ENCODE measurements at places on chromosomes 4 and X.

DNA sequence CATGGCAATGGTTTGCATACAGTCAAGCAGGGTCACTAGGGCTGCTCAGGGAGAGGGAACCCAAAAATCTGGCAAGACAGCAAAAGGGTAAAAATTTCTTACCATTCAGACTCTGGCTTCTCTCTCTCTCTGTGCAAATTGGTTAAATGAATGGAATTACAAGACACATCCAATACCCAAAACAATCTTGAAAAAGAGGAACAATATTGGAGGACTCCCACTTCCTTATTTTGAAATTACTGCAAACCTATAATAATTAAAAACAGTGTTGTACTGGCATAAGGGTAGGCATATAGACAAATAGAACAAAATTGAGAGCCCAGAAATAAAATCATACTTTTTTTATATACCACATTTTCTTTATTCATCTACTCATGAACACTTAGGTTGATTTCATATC, 24.1 kb downstream of the ETDA start:
- DNase-seq = no peak

GRCh38 chr4:146282657-146283056, 68.3 kb downstream of the REELD1 start:
- DNase-seq = no peak

- DNase-seq = no peak
Measured at GRCh38 chr4:38516190-38516589, 147.8 kb upstream of the KLF3 start.

GRCh38 chr4:113633467-113633866, 128.1 kb downstream of the CAMK2D start:
- DNase-seq = no peak

DNA sequence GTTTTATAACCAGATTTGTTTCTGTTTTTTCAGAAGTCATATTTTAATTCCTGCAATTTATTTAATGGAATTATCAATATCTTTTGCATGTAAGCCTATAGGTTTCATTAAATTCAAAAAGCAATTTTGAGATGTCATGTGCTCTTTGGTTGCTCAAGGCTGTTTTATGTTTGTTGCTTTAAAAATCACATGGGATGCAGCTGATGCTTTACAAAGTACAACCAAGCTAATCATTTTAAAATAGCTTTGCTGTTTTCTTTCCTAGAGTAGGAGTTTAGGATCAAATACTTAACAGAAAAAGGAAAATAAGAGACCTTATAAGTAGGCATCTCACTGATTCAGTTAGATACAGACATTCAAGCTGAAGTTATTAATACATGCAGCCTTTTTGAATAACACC, 11.3 kb downstream of the CPEB2 start:
- DNase-seq = no peak

- DNase-seq = no peak
Measured at GRCh38 chr4:172975651-172976229, 192.9 kb upstream of the GALNT7 start.

DNA sequence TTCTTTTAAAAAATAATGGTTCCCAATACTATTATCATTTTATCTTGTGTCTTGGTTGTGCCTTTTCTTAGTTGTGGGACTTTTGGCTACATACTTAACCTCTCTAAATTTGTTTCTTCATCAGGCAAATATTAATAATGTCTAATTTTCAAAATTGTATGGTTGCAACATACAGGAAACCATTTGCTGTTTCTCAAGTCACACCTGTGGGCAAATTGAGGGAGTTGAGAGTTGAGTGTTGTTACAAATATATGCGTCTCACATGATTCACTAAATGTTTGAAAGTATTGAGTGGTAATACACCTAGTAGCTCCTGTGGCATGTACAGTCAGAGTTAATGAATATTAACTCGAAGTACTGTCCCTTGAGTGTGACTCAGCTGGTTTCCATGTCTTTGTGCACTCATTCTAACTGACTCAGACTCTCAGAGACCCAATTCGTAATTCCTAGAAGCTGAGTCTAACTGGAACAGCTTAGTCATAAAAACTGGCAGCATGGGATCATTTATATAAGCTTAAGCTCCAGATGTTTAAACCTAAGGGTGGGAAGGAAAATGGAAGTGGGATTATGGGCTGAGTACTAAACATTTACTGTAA, 802.4 kb downstream of the TRIML1 start:
- DNase-seq = no peak

DNA sequence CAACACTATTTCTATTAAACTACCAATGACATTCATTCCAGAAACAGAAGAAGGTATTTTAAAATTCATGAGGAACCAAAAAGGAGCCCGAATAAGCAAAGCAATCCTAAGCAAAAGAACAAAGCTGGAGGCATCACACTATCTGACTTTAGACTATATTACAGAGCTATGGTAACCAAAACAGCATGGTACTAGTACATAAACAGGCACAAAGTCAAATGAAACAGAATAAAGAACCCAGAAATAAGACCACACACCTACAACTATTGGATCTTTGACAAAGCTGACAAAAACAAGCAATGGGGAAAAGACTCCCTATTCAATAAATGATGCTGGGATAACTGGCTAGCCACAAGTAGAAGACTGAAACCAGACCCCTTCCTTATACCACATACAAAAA, 122.3 kb downstream of the ITIH6 start:
- DNase-seq = no peak

GRCh38 chr4:146107587-146108240, 67.8 kb upstream of the LSM6 start:
- DNase-seq = no peak

- no peak for DNase-seq
Measured at GRCh38 chr4:154189346-154189745, 302.3 kb downstream of the DCHS2 start.

DNA sequence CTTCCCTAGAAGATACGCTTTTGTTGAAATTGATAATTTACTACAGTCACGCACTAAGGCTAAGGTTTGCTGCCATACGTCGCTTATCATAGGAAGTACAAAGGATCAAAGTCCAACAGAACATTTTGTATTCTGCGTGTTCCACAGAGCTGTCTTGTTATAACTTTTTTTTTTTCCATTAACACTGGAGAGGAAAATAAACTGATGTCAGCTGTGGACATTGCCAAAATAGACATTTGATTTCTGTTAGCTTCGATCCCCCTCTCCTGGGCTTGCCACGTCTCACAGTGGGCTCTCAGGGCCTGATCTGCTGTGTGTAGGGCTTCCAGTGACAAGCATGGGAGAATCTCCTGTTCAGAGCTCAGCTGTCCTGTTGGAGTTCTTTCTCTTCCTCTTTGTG, 93.3 kb downstream of the SPATA18 start:
- DNase-seq = no peak

GRCh38 chr4:78566834-78567499, 15.4 kb downstream of the ANXA3 start:
- DNase-seq = no peak

DNA sequence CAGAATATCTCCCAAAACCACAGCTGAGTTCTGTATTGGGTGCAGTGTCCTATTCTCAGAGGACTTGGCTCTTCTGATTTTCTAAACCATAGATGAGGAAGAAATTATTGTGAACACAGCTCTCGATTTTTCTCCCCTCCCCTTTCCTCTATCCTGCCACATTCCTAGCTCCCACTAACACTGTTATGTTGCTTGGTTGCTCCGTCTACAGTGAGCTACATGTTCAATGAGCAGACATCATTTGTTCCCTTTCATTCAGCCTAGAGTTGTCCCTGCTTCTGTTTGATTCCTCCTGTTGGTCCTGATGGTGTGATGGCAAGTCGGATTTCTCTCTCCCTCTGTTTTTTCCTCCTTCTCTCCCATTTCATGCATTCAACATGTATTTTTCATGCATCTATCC, 65.9 kb downstream of the DIPK2B start:
- DNase-seq = no peak

DNA sequence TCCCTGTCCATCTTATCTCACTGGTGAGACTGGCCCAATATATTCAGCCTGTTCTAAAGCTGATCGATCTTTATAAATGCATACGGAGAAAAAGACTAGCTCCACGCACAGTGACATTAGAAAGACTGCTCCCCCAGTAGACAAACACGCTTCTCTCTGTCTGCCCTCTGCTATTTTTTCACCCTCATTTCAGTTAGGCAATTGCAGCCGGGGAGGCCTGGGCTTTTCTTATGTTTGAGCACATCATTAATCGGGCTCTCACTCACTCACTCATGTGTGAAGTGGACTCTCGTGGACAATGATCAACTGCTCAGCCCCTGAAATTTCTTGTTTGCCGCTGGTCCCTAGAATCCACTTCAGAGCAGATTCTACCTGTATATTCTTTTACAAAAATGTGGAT, 824.7 kb upstream of the TENM3 start:
- no peak for DNase-seq

GRCh38 chrX:43333543-43333942, 322.6 kb upstream of the MAOA start:
- DNase-seq = no peak

All from stimulated activated CD8-positive, alpha-beta memory T cell treated with anti-CD3 and anti-CD28 coated beads, Interleukin-7, amount 100 ng/mL, for 1 hour (primary cell).